GM23338 (cell line): ENCODE measurements at places on chromosomes 1 and 21. TPM values are rescaled to one million over a fixed set of nuclear protein-coding genes. Genes with fewer than 3 reads are reported as not detected.

- no peak for DNase-seq
These were observed 27.7 kb downstream of the GIPC2 start for GRCh38 chr1:78073441-78073840.

DNA sequence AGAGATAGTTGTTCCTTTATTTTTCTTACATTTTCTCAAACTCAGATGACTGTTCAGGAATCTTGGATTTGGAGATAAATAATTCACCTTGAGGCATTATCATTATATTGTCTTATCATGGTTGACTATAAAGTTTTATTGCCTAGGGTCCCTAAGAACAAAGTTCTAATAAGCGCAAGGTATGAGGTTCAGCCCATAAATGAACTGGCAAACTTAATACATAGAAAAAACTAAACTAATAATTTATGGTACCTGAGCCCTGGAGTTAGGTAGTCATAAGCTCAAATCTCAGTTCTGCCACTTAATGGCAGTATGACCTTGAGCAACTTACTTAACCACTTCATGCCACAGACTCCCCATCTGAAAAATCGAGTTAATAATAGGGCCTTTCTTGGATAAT lies 334.0 kb upstream of the PBX1 start:
- no peak for DNase-seq

DNA sequence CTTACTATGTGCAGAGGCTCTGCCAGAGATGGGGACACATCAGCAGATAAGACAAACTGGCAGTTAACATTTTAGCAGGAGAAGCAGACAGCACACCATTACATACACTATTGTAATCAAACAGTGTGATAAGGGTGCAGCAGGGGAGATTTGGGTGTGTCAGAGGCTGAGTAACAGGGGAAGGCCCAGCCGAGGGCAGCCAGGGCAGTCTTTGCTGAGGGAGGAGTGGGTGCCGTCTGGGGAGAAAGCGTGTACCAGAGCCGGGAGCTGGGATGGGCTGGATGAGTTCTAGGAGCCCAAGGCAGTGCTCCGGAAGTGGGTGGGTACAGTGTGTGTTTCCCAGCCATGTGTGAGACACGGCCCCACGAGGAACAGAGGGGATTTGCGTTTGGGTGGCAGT lies 31.2 kb downstream of the KCNA10 start:
- DNase-seq, result no peak

DNA sequence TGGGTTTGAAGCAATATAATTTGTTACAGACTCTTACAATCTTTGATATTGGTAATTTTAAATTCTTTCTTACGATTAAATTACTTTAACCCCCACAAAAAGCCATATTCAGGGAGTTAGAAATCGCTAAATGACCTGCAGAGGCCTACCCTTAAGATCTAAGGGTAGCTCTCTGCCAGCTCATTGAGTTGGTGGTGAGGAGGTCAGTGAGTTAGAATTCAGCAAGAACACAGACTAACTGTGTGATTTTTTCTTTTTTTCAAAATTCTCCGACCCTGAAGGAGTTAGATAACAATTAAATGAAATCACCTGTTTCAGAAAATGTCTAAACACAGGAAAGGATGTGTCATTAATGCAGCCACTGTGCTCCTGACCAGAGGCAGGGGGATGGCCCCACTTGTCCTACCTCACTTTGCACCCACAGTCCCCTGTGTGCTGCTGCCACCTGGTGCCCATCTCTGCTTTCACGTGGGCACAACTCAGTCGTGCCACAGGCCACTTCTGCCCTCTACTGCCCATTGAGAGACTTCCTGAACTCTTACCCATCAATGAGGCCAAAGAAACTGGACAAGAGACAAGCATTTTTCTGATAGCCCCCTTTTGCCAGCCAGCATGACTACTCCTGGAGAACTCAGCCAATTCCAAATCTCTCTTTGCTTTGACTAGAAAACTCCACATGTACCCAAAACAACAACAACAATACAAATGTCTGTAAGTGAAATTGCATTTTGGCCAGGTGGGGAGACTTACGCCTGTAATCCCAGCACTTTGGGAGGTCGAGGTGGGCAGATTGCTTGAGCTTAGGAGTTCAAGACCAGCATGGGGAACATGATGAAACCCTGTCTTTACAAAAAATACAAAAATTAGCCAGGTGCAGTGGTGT lies 8.4 kb downstream of the CFAP45 start:
- DNase-seq, result peak; percentile 87

DNA sequence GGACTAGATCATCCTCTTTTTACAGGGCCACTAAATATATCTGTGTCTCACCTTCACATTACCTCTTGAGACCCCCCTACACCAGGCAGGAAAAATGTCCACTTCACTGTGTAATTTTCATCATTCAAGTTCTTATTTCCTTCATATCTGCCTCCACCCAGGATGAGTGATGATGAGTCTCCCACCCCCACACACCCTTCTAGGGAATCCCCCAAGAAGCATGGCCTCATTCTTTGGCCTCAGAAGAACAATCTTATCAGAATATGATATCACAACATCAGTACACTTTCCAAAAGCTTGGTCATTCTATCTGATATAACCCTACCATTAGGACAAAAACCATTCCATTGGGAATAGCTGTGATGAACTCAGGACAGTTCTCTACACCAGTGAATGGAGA lies 170.3 kb upstream of the DUSP10 start:
- no peak for DNase-seq

DNA sequence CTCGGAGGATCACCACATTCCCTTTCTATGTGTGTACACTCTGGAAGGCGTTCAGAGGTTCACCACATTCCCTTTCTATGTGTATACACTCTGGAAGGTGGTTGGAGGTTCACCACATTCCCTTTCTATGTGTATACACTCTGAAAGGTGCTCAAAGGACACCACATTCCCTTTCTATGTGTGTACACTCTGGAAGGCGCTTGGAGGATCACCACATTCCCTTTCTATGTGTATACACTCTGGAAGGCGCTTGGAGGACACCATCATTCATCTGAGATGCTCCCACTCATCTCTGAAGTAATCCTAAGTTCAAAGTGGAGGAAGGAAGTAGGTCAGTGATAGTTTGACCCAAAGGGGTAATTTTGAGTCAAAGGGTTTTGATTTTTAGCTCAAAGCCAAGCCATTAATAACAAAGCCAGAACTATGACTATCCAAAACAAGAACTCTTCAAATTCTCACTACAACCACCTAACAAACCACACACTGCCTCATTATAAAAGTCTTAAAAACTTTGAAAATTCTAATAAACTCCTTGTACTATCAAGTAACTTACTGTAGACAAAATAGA lies 32.9 kb downstream of the NRIP1 start:
- DNase-seq, result no peak

- DNase-seq, result no peak
These were observed 104.0 kb upstream of the RUNX3 start for GRCh38 chr1:25033828-25034705.

- DNase-seq, result no peak
These were observed 67.0 kb upstream of the CACNA1E start for GRCh38 chr1:181416268-181416860.

GRCh38 chr1:119286587-119287181 lies 81.9 kb upstream of the HAO2 start:
- DNase-seq, result peak; percentile 90

DNA sequence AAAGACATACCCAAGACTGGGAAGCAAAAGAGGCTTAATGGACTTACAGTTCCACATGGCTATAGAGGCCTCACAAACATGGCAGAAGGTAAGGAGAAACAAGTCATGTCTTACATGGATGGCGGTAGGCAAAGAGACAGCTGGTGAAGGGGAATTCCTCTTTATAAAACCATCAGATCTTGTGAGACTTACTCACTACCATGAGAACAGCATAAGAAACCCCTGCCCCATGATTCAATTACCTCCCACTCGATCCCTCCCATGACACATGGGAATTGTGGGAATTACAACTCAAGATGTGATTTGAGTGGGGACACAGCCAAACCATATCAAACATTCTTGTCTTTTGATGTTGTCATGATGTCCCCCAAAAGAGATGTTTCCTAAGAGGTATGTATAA lies 103.3 kb downstream of the DUSP10 start:
- DNase-seq, result no peak

DNA sequence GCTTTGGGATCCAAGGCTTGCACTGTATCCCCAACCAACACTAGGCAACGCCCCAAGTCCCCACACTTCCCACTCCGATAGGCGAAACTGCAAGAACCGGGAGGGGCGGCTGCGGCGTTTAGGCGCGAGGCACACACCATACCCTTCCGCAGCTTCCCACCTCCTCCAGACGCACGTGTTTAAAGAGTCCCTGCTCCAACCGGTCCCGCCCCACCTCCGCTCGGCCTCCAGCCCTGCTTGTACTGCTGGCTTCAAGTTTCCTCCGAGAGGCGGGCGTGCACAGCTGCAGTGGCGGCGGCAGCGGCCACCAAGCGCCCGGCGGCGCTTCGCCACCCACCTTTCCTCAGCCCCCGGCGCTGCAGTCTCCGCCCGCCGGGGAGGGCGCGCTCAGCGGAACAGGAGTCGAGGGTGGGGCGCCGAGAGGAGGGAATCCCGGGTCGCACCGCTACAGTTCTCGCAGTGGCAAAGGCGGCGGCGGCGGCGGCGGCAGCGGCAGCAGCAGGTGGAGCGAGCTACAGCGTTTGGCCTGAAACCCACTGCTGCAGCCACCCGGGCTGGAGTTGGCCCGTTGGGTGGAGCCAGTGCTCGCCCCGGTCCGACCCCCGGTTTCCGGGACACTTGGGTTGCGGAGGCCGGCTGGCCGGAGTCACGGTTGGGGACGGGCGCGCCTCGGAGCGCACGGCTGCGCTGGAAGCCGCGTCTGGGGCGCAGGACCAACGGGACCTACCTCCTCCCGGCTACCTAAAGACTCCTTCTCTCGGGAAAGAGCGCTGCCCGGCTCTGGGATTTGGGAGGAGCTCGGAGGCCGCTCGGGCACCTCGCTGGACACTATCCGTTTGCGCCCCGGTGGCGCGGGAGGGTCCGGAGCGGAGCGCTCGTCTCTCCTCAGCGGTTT lies at the start of gene CNIH3:
Gene CNIH3 (plus strand): TSS at position 457 of the 895 bp plus-strand sequence. CDS start 858 bp downstream, outside the sequence.
- peak; percentile 93 for DNase-seq

The CCDC185 gene
- total RNA-seq, result 0.08 and 0.56 TPM in 2 replicates

The SLC45A1 gene
- 2.2 and 2.3 TPM in 2 replicates for total RNA-seq

The TMEM39B gene
- 9.7 and 10.1 TPM in 2 replicates for total RNA-seq

The MTF1 gene
- total RNA-seq, result 4.5 and 5.7 TPM in 2 replicates

The TTC3 gene
- 26.8 and 48.6 TPM in 2 replicates for total RNA-seq

The KISS1 gene
- 0.70 TPM in 1 of 2 replicates, not detected in the other for total RNA-seq

The TNN gene
- 0.08 and 0.31 TPM in 2 replicates for total RNA-seq
